ENCODE measurements at places on chromosomes 12 and 14.
A peak's percentile ranks its signal among the peaks of the same experiment; 100 is the strongest.

GRCh38 chr12:3493043-3493858 lies 2.2 kb downstream of the PRMT8 start:
- no peak for DNase-seq

DNA sequence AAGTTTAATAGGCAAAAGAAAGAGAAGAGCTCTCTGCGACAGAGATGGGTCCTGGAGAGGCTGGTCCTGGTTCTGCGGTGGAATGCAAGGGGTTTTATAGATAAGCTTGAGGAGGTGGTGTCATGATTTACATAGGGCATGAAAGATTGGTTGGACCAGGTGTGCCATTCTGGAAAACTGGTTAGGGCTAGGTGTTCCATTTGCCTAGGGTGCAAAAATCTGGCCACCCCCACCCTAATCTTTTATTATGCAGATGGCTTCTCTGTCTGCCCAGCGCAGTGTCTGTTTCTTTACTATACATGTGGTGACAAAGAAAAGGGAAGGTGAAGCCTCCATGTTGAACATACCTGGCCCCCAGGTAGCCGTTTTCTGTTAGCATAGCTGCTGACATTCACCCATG lies 65.4 kb downstream of the ERC1 start:
- DNase-seq: no peak

- peak; percentile 64 for DNase-seq
Observed at GRCh38 chr14:74620497-74620921, 8.5 kb upstream of the LTBP2 start.

- DNase-seq: no peak
Observed at GRCh38 chr12:94265539-94265938, 117.2 kb downstream of the PLXNC1 start.

DNA sequence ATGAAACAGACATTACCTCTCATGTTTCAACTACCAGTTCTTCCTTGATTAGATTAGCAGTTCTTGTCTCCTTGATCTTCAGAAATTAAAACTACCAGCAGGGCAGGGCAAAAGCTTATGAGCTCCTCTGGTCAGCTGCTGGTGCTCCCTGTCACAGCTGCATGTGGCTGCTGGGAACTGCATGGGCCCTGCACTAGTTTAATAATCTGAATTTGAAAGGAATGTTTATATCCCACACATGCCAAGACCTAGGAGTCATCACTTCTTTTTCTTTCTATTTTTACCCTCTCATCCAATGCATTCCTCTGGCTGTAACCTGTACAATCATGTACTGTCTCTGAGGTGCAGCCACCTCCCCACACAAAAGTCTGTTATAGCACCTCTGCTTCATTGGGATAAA lies 73.9 kb downstream of the ARMH4 start:
- no peak for DNase-seq

DNA sequence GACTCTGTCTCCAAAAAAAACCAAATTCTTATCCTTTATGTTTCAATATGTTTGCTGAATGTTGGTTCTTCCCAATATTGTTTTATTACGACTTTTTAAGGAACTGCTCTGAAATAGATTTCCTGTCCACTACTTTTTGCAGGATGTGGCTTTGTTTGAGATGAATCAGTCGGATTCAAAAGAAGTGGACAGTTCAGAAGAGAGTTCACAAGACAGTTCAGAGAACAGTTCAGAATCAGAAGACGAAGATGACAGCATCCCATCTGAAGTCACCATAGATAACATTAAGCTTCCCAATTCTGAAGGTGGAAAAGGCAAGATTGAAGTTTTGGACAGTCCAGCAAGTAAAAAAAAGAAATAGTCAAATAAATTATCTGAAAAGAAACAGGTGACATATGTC lies 8.2 kb downstream of the NOPCHAP1 start:
- no peak for DNase-seq

- no peak for DNase-seq
Observed at GRCh38 chr12:125614058-125614457, 548.8 kb downstream of the AACS start.

- no peak for DNase-seq
Observed at GRCh38 chr12:79522257-79522988, 168.3 kb downstream of the PAWR start.

DNA sequence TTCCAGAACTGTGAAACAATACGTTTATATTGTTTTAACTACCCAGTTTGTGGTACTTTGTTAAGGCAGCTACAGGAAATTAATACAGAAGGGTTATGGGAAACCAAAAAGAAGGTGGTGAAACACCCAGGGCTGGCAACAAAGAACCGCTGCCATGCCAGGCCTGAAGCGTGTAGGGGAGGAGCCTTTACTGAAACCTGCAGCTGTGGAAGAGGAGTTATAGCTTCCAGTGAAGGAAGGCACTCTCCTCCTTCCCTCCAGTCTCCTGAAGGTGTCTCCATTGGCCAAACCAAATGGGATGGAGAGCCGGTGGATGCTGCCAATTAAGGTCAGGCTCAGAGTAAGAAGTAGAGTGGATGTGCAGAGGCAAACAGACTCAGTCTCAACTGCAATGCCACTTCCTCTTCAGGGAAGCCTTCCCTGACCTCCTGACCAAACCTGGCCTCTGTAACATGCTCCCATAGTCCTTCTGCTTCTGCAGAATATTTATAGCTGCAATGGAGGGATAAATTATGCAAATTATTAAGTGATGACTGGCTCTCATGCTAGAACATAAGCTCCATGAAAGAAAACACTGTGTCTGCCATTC lies 168.3 kb downstream of the DAD1 start:
- no peak for DNase-seq

DNA sequence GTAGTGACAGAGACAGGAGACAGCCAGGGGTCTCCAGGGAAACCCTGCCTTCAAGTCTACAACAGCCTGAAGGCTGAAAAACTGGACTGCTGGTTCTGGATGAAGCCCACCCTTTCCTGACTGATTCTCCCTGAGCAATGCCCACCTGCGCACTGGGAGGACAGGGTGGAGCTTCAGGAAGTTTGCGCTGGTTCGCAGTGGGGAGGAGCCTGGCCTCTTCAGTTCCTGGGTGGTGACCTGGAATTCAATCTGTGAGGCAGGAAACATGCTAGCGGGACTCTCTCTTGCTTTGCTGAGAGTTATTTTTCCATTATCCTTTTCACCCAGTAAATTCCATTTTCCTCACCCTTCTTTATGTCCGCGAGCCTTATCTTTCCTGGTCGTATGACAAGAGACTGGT lies 600.8 kb downstream of the TRHDE start:
- no peak for DNase-seq

GRCh38 chr12:92413286-92413685 lies 267.6 kb upstream of the BTG1 start:
- no peak for DNase-seq

DNA sequence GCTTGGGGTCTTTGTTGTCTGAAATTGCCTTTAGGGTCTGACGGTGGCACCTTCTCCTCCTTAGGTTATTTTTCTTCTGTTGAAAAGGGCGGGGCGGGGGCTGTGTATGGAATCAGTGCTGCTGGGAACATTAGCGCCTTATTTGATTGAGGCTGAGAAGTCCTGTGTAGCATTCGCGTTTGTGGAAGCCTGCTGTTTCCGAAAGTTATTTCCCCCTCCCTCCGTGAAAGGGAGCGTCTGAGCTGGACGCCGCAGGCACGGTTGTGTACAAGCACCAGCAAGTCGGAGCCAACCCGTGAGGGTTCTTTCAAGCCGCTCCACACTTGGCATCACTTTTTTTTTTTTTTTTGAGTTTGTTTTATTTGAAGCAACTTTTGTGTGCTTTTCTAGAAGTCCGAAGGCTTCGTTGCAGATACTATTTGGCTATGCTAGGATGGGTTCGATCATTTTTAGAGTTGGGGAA lies 1.1 kb downstream of the SYNE2 start:
- peak; percentile 63 for DNase-seq

DNA sequence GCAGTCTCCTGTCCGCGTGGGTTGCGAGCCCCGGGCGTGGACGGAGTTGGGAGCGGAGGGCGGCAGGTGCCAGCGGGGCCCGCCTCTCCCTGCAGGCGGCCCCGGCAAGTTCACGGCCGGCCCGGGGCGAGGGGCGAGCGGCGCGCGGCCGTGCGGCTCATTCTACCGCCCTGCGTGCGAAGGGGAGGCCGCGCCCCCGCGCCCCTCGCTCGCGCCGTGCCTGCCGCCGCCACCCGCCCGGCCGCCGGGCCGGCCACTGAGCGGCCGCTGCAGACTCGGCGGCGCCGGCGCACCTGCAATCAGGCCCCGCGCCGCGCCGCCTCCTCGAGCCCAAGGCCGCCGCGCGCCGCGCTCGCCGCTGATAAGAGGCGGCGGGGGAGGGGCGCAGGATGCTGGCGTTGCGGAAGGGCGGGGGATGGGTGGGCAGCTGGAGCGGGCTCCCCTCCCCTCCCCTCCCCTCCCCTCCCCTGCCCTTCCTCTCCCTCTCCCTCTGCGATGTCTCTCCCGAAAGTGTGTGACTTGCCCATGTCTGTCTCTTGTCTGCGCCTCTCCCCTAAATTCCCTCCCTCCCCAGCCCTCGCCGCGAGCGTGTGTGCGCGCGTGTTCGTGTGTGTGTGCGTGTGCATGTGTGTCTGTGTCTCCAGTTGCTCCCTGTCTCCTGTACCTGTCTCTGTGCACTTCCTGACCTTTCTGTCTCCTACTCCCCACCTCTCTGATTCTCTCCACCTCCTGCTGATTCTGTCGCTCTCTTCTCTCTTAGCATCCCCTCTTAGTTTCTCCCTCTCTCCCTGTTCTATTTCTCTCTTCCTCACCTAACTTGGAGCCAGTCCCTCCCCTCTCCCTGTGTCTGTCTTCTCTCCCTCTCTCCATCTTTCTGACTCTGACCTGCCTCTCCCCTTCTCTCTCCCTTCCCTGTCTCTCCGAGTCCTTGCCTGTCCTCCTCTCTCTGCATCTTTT lies 768.1 kb upstream of the TBX3 start:
- no peak for DNase-seq

DNA sequence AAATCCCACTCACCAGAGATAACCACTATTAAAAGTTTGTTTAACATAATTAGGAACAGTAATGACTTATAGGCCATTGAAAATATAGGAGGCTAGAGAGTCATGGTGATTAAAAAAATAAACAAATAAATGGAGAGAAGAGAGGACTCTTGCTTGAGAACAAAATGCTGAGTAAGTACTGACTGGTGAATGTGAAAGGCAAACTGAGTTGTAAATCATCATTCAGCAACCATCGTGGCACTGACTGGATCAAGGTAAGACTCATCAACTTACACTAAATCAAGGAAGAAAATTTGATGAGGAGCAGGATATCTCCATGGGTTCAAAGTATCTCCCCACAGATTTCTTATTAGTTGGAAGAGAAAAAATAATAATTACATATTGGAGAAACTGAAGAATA lies 14.1 kb upstream of the YBX3 start:
- no peak for DNase-seq

DNA sequence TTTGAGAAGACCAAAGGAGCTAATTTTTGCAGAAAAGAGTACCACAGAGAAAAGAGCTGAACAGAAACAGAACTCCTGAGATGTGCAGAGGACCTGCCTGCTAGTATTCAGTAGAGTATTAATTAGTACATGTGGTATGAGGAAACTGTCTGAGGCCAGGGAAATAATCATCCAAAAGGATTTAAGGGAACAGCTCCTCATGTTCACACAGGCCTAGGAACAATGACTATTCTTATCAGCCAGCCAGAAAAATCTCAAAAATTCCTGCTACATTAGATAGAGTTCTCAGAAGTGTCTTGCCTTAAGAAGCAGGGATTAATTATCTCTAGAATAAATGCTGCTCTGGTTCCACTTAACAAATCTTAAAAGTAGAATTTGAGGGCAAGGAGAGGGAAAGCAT lies 36.4 kb downstream of the PKP2 start:
- DNase-seq: no peak

GRCh38 chr12:554001-554285 lies 94.2 kb downstream of the B4GALNT3 start:
- no peak for DNase-seq

- DNase-seq: no peak
Observed at GRCh38 chr12:74317078-74317601, 220.5 kb upstream of the ATXN7L3B start.

DNA sequence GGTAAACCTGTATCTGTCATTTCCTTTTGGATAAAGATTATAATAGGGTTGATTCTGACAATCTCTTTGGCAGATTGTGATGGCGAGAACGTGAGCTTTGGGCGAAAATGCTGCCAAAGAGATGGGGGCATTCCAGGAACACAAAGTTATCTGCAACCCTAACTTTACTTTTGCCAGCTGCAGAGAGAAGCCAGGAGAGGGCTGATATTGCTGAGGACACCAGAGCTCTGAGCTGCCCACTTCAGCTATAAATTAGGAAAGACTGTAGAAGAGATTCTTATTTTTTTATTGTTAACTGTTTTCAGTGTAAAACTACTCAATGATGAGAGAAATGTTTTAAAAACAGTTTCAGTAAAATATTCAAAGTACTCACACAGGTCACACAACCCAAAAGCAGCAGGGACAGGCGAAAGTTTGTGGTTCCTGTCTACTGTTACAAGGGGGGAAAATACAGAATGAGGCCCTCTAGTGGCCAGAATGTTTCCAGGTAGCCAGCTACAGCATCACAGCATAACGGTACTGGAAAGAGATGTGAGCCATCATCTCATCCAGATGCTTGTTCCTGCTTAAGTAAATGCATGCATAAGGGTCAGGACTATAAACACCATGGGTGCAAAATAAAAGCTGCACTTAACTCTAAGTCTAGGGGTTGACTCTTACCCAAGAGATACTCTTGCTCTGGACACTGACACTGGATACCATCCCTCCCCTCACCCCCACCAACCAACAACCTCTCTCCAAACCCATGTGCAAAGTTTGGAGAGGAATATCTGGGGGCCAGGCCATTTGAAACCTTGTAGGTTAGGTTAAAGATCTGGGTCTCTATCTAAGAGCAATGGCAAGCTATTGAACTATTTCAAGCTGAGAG lies 498.4 kb downstream of the RMST start:
- DNase-seq: peak; percentile 21

GRCh38 chr12:38289396-38289795 lies 27.2 kb upstream of the ALG10B start:
- DNase-seq: no peak

GRCh38 chr12:109264095-109264942 lies 44.8 kb downstream of the FOXN4 start:
- peak; percentile 63 for DNase-seq

All from activated CD4-positive, alpha-beta memory T cell treated with anti-CD3 and anti-CD28 coated beads, Interleukin-2, amount 10 ng/mL, durations not matched to agents 7 days and 5 days (primary cell).